Activated CD4-positive, alpha-beta T cell treated with anti-CD3 and anti-CD28 coated beads, Interleukin-2, amount 50 U/mL, for 4 hours (primary cell): ENCODE measurements at places on chromosomes 1 and 21.

DNA sequence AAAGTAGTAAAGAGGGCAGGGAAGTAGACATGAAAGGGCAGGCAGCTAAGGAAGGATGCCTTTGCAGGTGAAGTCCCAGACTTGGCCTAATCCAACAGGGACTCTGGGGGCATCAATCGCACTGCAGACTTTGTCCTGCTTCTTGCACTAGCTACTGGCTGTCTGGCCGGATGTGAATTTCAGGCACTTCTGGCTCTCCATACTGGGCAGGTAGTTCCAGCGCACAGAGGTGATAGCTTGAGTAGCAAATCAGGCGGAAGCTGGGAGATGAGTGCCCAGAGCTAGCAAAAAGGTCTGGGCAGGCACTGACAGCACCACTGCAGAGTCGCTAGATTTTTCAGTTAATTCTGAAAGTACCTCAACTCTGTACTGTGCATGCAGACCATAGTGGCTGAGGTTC, 997 bp downstream of the RSPH1 start:
- DNase-seq: no peak

- DNase-seq: no peak
Measured at GRCh38 chr1:36380143-36380619, 5.5 kb downstream of the STK40 start.

DNA sequence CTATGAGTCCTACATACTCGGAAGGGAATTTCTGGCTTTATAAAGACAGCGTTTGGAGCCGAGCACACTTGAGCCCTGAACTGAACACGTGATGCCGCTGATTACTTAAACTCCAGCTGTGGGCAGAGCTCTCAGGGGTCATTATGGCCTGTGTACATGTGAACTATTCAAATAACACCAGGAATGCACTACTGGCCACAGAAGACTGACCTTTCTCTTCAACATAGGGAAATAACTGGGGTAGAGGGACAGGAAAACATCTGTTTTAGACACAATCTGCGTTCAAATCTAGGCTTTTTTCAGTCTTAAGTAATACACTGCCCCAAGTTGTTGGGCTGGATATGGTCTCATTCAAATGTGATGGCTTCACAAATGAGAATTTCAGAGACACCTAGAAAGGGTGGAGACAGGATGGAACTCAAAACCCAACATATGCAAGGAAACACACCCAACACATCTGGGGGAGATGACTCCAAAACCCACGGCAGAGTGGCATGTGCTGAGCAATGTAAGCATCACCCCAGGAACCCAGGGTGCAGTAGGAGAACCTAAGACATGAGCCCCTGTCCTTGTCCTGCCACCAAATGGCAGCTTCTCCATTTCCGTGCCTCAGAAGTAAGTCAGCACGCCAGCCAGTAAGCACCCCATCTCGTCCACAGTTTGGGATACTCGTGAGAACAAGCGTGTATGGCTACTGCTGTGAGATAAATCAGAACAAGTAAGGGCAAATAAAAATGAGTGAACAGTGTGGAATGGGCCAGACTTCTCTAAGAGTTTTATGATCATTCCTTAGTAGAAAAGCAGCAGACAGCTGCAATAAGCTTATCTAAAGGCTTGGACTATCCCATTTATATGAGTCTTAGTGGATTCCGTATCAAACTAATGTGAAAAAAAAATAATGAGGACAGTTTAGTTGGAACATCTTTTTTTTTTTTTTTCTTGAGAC, 24.9 kb downstream of the NID1 start:
- DNase-seq: no peak

- no peak for DNase-seq
Measured at GRCh38 chr21:16509476-16509875, 779.7 kb downstream of the USP25 start.
